D721Med (cell line): ENCODE measurements at places on chromosomes 2 and 18.

DNA sequence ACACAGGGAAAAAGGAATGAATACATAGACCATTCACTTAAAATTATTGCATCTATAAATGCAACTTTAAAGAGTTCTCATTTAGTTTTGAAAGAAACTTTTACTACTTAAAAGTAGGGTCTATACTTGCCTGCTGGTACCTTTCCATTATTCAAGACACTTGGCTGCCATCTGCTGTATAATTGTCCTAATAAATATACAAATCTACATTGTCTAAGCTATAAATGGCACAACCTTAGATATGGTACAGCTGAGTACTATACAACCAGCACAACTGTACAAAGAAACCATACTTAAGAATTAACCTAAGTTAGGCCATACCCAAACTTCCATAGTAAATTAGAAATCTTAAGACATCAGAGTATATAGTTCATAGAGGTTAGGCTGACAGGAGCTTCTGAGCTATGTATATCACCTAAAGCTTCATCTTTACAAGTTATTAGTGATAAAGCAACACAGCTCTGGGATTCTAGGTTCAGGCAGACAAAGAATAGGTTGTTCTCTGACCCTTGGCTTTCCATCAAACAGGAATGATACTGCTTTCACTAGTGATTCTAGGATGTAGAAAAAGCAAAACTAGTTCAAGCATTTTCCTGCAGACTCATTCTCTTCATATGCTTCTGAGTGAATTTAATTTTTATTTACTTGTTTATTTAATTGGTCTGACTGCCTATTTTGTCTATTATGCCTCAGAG lies 22.1 kb downstream of the EXOC6B start:
- no peak for DNase-seq

GRCh38 chr2:29759360-29759759 lies 162.0 kb downstream of the ALK start:
- DNase-seq: no peak

DNA sequence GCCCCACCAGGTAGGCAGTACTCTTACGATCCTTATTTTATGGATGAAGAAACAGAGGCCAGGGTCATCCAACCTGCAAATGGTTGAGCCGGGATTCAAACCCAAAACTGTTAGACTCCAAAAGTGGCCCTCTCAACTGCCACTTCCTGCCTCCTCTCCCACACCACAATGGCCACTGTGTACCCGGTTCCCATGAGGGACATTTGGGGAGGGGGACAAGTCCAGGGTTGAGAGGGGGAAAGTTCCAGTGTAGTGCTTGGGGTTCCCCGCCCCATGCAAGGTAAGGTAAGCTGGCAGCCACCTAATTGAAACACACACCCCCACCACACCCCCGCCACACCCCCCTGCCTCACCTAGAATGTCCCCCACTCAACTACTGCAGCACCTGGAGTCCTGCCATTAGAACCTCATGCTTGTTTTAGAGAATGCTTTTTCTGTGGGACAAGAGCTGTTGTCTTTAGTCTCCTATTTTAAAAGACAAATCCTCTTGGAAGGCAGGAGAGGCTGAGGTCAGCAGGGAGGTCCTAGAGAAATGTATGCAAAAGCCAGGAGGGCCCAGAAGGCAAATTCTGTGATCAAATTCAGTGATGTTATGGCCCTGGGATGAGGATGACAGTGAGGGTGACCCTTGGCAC lies 145.2 kb downstream of the ZFP36L2 start:
- DNase-seq: no peak

GRCh38 chr2:72572501-72572900 lies 253.3 kb downstream of the EXOC6B start:
- no peak for DNase-seq

DNA sequence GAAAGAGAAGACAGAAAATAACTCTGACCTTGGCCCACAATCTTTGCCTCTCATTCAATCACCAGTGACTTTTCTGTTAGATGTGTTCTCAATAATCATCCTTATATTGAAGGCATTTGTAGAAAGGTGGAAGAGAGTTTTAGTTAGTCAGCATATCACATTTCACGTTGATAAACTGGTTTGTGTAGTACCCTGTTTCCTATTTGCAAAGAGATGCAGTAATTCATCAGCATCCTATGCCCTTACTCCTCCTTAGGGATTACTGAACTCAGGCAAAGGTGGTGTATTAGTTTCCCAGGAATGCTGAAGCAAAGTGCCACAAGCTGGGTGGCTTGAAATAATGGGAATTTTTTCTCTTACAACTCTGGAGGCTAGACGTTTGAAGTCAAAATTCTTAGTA lies 145.0 kb downstream of the SPP2 start:
- no peak for DNase-seq

DNA sequence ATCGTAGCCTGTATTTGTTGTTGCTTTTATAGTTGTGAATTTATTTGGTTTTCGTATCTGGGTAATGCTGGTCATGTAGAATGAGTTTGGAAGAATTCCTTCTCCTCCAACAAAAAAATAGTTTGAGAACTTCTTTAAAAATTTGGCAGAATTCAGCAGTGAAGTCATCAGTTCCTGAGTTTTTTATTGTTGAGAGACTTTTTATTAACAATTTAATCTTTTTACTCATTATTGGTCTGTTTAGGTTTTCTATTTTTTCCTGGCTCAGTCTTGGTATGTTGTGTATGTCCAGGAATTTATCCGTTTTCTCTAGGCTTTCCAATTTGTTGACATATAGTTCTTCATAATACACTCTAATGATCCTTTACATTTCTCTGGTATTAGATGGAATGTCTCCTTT lies 1613.3 kb upstream of the PIK3C3 start:
- DNase-seq: no peak

DNA sequence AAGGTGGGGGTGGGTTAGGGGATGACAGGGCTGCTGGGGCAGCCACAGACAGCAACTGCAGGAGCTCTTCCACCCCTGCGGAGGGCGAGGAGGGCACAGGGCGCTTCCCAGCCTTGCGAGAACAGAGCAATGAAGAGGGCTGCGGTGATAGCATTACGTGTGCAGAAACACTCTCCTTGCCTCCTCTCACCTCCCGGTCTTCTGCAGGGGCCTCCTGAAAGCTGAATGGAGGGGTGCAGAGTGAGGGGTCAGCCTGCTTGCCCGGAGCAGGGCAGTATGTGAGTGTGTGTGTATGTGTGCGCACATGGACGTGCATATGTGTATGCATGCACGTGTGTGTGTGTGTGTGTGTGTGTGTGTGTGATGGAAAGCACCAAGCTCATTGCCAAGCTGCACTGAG lies 29.5 kb upstream of the IL1R2 start:
- no peak for DNase-seq

DNA sequence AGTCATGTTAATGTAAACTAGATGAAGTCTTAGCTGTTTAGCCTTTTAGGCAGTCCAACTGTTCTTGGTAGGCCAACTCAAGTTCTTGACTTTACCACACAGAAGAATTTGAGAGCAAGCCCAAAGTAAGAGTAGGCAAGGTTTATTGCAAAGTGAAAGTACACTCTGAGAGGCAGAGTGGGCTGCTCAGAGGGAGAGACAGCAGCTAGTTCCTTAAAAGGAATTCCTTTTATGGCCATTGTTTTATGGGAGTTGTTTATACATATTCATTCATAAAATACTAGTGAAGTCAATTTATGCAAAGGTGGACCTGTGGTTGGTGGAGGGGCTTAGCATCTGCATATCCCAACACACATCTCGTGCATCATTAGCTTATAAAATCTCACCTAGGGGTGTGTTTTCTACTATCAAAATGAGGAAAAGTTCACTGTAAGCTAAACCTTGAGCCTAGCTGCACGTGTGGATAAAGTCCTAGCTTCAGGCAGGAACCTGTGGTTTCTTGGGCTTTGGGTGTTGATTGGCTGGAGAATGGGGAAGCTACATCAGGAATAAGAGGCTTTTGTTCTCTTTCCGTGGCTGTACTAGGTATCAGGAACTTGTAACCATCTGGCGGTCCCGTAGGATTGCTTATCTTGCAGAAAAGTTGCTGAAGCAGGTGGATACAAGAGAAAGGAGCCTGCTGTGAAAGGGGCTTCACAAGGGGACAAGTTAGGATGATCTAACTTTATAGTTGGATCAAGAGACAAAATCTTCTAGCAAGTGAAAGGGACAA lies 110.4 kb upstream of the GULP1 start:
- DNase-seq: no peak

DNA sequence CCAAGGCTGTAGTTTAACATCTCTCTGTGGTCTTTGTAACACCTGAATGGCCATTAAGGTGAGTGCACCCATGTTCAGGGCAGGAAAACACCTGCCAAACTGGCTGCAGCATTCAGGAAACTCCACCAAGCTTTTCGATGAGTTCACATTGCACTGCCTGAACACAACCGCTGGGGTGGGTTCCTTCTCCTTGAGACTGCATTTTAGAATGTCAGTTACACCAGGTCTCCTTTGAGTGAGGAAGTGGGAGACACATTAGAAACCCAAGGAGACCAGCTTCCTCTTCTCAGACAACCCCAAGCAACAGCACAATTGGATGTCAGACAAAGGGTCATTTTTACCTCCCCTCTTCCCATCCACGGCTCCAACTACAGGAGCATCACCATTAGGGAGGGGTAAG lies 35.2 kb downstream of the CYRIA start:
- DNase-seq: no peak

DNA sequence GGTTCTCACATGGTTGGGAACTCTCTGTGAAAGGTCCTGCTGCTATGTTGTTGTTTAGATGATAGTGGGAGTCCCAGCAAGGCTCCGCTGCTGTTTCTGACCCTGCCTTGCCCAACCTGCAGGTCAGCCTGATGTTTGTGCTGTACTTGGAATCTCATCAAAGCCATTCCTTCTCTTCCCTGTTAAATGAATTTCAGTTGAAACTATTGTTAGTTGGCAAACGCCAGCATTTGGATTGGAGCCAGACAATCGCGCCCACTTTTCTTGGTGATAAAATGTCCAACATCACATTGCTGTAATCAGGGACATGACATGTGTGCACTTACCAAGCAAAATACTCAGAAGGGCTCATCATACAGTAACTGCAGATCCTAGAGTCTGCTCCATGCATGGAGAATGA lies 12.8 kb upstream of the TWSG1 start:
- DNase-seq: no peak

DNA sequence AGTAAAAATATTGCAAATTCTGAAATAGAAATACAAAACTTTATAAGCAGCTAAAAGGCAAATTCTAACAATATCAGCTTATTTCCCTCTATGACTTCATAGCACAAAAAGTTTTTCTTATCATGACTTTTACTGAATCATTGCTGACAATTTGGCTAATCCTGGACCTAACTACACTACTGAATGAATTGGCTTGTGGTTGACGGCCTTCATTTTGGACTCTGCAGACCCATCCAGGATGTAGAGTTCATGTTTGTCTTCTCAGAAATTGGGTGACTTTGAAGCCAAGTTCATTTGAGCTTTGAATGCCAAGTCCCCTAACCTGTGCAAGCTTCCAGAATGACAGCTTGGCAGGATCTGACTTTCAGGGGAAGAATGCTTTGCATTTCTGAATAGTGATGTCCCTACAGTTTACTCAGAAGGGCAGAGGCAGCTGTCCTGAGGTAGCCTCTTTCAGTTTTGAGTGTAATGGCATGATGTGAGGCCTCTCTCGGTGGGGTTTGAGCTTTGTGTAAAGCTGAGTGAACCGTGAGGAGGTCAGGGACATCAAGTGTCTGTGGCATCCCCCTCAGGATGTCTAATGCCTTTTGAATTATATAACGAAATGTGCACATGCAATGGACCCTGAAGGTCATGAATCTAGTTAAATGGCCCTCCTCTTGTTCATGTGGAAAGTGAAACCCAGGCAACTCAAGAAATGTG lies 48.0 kb downstream of the EFEMP1 start:
- no peak for DNase-seq

- DNase-seq: no peak
Observed at GRCh38 chr2:186065491-186065890, 326.9 kb downstream of the FSIP2 start.

- no peak for DNase-seq
Observed at GRCh38 chr18:33459612-33460011, 19.1 kb upstream of the CCDC178 start.

DNA sequence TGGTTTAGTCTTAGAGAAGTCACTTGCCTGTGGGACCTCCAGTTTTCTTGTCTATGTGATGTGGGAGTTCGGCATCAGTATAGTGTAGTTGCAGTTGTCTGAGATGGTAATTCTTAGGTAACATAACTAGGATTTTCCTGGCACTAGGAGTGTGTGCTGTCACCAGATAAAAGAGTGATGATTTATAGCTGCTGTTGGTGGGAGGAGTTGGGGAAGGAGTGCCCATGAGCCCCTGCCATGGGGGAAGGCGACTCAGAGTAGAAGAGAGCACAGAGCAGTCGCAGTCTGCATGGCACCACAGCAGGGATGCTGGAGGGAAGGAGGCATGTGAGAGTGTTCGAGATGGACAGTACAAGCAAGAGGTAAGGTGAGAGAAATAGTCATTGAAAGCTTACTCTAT lies 38.7 kb downstream of the ATP9B start:
- DNase-seq: no peak

DNA sequence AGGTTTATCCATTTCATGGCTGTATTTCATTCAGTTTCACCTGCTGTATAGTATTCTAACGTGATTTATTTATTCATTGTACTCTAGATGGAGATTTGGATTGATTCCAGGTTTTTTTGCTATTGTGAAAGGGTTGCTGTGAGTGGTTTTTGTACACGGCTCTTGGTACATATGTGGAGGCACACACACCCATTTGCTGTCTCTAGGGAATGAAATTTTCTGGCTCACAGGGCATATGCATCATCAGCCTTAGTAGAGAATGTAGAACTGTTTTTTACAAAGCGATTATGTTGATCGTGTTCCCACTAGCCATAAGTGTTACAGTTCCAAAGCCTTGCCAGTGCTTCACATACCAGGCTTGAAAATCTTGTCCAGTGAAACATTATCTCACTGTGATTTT lies 5.1 kb downstream of the SPTBN1 start:
- no peak for DNase-seq

DNA sequence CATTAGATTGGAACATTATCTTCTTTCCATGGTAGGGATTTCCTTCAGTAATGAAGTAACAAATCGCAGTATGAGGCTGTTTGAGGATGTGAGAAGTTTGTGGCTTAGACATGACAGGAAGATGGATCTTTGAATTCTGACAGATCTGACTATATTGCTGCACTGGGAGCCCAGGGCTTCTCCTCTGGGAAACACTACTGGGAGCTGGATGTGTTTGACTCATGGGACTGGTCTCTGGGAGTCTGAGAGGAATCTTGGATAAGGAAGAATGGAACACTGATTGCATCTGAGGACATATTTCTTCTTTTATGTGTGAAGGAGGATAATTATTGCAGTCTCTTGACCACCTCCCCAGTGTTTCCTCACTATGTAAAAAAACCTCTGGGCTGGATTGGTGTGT lies 77.2 kb upstream of the ST6GAL2 start:
- no peak for DNase-seq

DNA sequence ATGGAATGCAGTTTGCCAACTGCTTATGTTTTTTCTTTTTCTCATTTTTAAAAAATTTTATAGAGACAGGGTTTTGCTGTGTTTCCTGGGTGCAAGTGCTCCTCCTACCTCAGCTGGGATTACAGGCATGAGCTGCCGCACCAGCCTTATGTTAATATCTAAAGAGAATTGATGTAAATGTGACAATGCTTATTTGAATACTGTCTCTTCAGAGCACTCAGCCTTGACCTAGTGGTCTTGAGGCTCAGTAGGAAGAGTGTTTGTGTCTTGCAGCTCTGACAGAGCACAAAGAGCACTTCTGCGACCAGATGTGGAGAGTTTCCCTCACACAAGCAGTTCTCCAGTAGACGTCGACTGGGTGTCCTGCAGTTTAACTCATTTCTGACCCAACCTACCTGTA lies 55.3 kb downstream of the ARHGEF4 start:
- no peak for DNase-seq
